ENCODE measurements at places on chromosomes 7 and 10. TPM values are rescaled to one million over a fixed set of nuclear protein-coding genes. Genes with fewer than 3 reads are reported as not detected.

GRCh38 chr10:128472196-128472595 lies 346.0 kb upstream of the MKI67 start:
- no peak for DNase-seq

GRCh38 chr7:132065193-132065988 lies 509.0 kb upstream of the PODXL start:
- DNase-seq: no peak

DNA sequence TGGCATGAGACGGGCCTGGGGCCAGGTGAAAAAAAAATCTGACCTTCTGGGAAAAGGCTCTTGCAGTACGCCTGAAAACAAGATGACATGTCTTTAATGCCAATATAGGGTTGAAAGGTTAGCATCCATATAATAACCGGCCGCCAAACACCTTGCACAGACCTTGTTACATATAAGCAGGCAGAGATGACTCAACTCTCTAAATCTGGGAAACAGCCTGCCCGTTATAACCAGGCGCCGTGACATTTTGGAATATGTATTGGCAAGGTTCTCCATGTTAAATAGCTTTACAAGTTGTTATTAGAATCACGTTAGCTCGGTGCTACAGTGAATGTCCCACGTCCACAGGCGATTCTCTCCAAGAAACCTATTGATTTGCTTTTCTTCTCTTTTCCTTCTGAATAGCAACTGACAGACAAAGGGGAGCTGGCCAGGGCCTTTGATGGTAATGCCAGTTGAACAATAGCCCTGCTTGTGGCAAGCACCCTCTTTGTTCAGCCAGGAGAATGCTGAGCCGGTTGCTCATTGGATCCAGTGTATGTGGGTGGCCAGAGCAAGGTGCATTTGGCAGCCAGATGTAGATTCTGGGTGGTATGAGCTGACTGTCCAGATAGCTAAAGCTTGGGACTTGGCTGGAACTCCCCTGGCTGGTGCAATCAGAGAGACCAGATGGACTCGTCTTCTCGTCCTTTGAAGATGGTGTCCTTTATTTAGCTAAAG lies 80.1 kb upstream of the AUTS2 start:
- DNase-seq: no peak

The C10orf53 gene
- total RNA-seq: not detected

Measured in HepG2 (cell line).